Stimulated activated CD8-positive, alpha-beta memory T cell treated with anti-CD3 and anti-CD28 coated beads, Interleukin-7, amount 100 ng/mL, for 1 hour (primary cell): ENCODE measurements at places on chromosomes 2 and 18.

- DNase-seq: no peak
Measured at GRCh38 chr18:8609659-8610458, 622 bp downstream of the RAB12 start.

DNA sequence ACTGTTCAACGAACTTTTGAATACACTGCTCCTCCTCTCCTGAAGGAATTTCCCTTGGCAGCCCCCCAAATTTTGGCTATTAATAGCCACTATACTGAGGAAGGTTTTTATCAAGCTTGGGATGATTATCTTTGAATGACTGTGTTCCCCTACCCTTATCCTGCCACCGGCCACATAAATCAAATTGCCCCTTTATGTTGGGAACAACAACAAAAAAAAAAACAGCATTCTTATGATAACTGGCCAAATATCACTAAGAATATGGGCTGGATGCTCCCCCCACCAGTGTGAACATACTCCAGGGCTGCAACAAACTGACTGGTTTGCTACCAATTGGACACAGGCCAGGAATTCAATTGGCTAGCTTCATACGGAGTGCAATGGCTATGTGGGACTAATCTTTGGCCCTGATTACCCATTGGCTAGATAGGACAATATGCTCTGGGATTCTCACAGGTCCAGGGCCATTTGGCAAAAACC lies 20.6 kb downstream of the DUSP11 start:
- DNase-seq: no peak

- DNase-seq: no peak
Measured at GRCh38 chr2:112154246-112155117, 16.3 kb downstream of the FBLN7 start.

DNA sequence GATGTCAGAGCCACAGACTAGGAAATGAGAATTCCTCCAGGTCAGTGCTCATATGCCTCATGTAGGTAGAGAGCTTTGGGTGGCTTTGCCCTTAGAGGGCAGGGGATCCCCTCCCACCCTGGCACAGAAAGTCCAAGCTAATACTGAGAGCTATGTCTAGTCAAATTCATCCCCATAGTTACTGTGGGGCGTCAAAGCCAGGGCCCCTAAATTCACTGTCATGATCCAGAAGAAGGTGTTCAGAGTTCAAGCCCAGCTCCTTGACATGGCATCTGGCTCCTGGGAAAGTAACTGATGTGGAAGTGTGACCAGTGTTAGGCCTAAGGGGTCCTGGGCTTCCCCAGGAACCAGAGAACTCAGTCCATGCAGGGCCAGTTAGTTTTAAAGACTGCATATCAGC lies 1.8 kb downstream of the THNSL2 start:
- DNase-seq: no peak

DNA sequence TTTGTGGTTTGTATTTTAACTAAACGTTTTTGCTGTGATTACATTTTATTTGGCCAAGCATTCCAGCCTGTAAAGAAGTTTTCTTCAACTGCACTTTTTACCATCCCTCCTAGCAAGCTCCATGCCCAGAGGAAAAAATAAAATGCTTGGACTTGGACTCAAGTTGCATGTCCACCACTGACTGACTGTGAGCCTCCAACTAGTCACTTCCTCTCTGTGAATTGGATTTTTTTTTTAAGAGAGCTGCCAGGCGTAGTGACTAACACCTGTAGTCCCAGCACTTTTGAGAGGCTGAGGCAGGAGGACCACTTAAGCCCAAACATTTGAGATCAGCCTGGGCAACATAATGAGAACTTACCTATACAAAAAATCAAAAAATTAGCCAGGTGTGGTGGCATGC lies 1185.2 kb upstream of the PIK3C3 start:
- no peak for DNase-seq

- no peak for DNase-seq
Measured at GRCh38 chr2:234611209-234611608, 114.3 kb upstream of the ARL4C start.

DNA sequence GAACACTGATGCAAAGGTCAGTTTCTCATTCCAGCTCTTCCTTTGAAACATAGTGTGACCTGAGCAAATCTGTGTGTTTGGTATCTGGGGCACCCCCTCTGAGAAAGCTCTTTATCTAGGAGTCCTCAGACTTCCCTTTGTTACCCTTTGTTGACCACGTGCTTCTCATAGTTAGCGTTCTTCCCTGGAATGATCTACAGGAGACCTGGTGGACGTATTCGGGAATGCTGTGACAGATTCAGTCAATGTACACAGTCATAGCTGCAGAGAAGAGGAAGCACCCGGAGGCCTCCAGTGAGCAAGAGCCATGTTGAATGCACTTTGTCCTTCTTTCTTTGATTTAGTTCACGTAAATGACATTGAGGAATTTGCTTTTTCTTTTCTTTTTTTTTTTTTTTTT lies 10.7 kb upstream of the CHMP1B start:
- no peak for DNase-seq

- no peak for DNase-seq
Measured at GRCh38 chr2:127594116-127594591, 51.8 kb upstream of the GPR17 start.

GRCh38 chr2:26175466-26176278 lies 2.8 kb downstream of the GAREM2 start:
- DNase-seq: no peak

GRCh38 chr2:42848265-42848664 lies 55.9 kb upstream of the HAAO start:
- no peak for DNase-seq

GRCh38 chr18:23056315-23056714 lies 79.0 kb upstream of the CABLES1 start:
- DNase-seq: no peak

- DNase-seq: no peak
Measured at GRCh38 chr18:35589546-35589945, 8.0 kb downstream of the GALNT1 start.

DNA sequence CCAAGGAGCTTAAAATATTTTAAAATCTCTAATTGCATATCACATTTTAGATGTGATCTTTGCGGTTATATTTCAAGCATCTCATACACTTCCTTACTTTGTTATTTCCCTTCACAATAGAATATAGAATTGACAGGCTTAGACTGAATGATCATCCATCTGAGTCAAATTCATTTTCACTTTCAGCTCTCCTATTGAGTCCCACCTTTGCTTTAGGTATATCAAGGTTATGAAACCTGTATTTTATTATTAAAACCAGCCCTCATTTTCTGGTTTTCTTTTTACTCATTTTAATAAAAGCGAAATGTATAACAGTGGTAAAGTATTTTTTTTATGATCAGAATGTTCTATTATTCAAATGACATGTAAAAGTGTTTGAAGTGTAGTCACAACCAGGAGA lies 162.9 kb upstream of the KYNU start:
- DNase-seq: no peak
